Natural killer cell treated with Interleukin-12 subunit alpha and Interleukin-12 subunit beta and Interleukin-15 and Interleukin-18, amount 100 ng/mL, for 72 hours (primary cell): ENCODE measurements at places on chromosomes 3 and 15. TPM values are rescaled to one million over a fixed set of nuclear protein-coding genes. Genes with fewer than 3 reads are reported as not detected.

ROPN1B gene
- total RNA-seq: not detected

TMEM45A gene
- total RNA-seq: 4.5 TPM

- no peaks in the 10 kb centered on the region for H3K36me3 ChIP-seq
- no peak for DNase-seq
- H3K27ac ChIP-seq: no peak overlapping the region
- no peaks in the 10 kb centered on the region for H3K4me1 ChIP-seq
These were observed 70.5 kb upstream of the HACD2 start for GRCh38 chr3:123655400-123655799.

GRCh38 chr15:90820481-90820880 lies 47.9 kb upstream of the FURIN start:
- peaks cover 2% of the 10 kb centered on the region for H3K36me3 ChIP-seq
- H3K4me1 ChIP-seq: peaks cover 51% of the 10 kb centered on the region
- no peak for DNase-seq
- H3K27ac ChIP-seq: peak overlapping the region; percentile 99
- no peaks in the 10 kb centered on the region for H3K27me3 ChIP-seq
- no peak overlapping the region for H3K4me3 ChIP-seq

DNA sequence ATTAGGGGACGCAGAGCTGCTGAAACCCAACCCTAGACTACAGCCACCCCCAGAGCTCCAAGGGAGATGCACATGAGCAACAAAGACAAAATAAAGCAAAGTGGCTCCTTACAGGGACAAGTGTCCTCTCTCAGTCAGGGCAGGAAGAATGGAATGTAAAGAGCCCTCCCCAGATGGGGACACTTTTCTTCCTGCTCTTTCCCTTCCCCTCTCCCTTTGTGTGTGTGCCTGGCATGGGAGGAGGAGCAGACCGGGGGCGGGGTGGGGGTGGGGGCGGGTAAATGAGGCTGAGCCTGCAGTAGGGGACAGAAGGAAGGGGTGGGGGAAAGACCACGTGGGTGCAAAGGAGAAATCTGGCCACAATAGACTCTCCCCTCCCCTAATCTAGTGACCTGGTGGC lies 37.4 kb downstream of the ACAA1 start:
- no peak overlapping the region for H3K4me3 ChIP-seq
- peaks cover 5% of the 10 kb centered on the region for H3K27me3 ChIP-seq
- H3K36me3 ChIP-seq: no peaks in the 10 kb centered on the region
- H3K4me1 ChIP-seq: peaks cover 6% of the 10 kb centered on the region
- no peak overlapping the region for H3K27ac ChIP-seq

DNA sequence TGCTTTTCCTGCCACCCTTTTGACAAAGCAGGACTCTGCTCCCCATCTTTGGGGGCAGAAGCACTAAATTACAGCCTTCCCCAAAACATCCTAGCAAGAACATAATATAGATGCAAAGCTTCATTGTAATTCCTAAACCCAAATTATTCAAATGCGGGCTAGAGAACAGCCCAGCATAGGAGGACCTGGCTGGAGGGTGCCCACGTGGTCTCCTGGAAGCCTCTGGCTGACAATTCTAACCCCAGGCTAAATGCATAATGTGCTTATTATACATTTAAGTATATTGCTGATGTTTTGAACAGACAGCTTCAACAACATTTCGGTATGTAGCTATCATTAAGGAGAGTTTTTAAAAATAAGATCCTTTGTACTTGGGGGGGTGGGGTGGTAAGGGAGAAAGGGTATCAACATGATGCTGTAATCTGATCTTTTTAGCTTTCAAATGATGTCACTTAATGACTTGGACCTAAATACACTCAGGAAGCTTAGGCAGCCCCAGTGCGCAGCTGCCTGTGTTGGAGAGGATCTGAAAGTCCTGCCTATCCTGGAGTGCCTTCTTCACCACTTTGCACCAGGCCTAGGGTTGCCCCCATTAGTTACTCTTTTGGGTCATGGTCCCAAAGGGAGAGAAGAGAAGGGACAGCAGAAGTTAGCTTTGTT lies 57.2 kb upstream of the USP3 start:
- H3K36me3 ChIP-seq: no peaks in the 10 kb centered on the region
- H3K4me3 ChIP-seq: no peak overlapping the region
- no peaks in the 10 kb centered on the region for H3K27me3 ChIP-seq
- H3K27ac ChIP-seq: no peak overlapping the region
- H3K4me1 ChIP-seq: no peaks in the 10 kb centered on the region

DNA sequence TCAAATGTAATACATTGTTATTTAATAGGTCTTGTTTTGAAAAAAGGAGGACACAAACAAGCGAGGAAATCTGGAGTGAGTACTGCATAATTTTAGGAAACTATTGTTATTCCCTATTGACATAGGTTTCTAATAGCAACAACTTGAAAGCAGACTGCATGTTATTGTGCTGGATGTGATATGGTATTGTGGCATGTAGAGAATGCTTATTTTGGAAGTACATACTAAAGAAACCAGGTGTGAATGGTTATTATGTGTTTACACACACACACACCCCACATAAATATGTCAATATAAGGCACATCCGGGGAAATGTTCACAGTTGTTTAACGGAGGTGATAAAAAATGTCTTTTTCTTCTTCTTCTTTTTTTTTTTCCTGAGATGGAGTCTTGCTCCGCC lies 5.9 kb upstream of the MORF4L1 start:
- no peaks in the 10 kb centered on the region for H3K27me3 ChIP-seq
- no peaks in the 10 kb centered on the region for H3K36me3 ChIP-seq
- no peak overlapping the region for H3K27ac ChIP-seq
- DNase-seq: no peak
- peaks cover 3% of the 10 kb centered on the region for H3K4me1 ChIP-seq
